ENCODE measurements at places on chromosomes 4 and X.

- no peak for DNase-seq
Observed at GRCh38 chr4:11039634-11040131, 355.1 kb upstream of the CLNK start.

- DNase-seq, result no peak
Observed at GRCh38 chr4:159052315-159052714, 50.6 kb upstream of the RAPGEF2 start.

- DNase-seq, result no peak
Observed at GRCh38 chrX:11678158-11678557, 12.4 kb upstream of the ARHGAP6 start.

GRCh38 chrX:21479695-21480270 lies 105.6 kb downstream of the CNKSR2 start:
- no peak for DNase-seq

DNA sequence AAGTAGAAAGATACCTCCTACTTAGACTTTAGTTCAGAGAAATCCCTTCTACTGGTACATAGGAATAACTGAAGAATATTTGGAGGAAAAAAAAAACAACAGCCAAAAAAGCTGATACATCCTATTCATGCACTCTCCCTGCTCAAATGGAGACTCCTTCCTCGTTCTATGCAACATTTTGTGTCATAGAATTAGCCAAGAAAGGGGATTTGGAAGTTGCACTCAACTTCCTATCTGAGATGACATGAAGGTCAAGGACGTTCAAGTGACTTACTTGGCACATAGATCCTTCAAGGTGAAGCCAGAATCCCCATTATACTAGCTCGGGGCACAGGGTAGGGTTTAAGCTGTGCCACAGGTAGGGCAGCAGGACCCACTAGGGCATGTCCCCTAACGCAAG lies 56.2 kb upstream of the S100G start:
- DNase-seq, result no peak

- no peak for DNase-seq
Observed at GRCh38 chrX:34487364-34487763, 169.7 kb downstream of the TMEM47 start.

DNA sequence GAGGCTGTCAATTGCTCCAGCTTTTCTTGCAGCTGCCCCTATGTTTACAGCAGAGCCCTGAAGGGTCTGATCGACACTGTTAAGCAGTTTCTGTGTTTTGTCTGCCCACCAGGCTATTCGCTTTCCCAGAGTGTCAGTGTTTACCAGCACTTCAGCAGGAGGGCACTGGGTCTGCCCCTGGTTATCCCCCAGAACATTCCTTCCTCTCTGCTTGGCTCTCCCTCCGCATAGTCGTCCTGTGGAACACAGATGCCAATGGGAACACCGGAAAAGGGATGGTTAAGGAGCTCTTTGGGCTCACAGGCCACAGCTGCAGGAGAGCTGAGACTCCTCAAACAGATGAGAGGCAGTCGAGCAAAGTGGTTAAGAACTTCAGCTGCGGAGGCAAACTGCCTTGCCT lies 71.3 kb upstream of the FBXW7 start:
- no peak for DNase-seq

- no peak for DNase-seq
Observed at GRCh38 chr4:121122661-121123060, 41.5 kb downstream of the TNIP3 start.

GRCh38 chrX:3527811-3528210 lies 181.4 kb upstream of the MXRA5 start:
- DNase-seq, result no peak

GRCh38 chr4:117326091-117326490 lies 240.7 kb upstream of the TRAM1L1 start:
- no peak for DNase-seq

- DNase-seq, result no peak
Observed at GRCh38 chr4:145825255-145825654, 113.4 kb downstream of the ZNF827 start.

DNA sequence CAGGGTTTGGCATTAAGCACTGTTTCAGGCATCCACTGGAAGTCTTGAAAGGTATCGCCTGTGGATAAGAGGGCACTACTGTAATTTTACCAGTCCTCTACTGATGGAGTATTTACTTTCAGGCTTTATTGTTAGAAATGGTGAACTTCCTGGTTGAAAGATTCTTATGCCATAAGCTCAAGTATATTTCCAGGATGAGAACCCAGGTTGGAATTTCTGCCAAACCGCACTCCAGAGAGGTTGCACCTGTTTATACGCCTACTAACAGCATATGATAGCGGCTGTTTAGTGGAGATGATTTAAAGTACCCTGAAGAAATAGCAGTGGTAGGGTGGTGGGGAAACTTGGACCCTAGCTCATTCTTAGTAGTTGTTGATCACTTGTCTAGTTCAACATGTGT lies 9.9 kb downstream of the FNIP2 start:
- no peak for DNase-seq

DNA sequence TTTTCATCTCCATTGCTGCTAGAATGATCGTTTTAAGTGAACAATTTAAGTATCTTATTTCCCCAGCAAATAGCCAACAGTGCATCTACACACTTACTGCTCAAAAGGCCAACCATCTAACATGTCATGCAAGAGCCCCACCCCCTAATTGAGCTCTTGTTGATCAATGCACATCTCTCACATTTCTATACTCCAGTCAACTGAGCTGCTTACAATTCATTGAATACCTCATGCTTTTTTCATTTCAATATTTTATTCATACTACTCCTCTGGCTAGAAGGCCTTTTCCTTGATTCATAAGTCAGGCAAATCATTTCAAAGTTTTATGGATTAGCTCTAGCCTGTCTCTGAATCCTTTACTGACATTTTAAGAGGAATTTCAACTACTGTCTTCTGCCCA lies 79.0 kb upstream of the WDR17 start:
- DNase-seq, result no peak
